ENCODE measurements at places on chromosomes 11 and 22. TPM values are rescaled to one million over a fixed set of nuclear protein-coding genes. Genes with fewer than 3 reads are reported as not detected.

Gene SSRP1
- total RNA-seq = 246 TPM

Gene KCNK4
- 0.24 TPM for total RNA-seq

Gene DRD2
- total RNA-seq = not detected

Gene RTN4RL2
- total RNA-seq = 106 TPM

Gene OR52D1
- total RNA-seq = not detected

Gene OR6T1
- not detected for total RNA-seq

Gene ZBED5
- total RNA-seq = 38.1 TPM

Measured in A549 treated with CpdA at 1 μM for 4 hours (cell line).